ENCODE measurements at places on chromosomes 16 and 17.

DNA sequence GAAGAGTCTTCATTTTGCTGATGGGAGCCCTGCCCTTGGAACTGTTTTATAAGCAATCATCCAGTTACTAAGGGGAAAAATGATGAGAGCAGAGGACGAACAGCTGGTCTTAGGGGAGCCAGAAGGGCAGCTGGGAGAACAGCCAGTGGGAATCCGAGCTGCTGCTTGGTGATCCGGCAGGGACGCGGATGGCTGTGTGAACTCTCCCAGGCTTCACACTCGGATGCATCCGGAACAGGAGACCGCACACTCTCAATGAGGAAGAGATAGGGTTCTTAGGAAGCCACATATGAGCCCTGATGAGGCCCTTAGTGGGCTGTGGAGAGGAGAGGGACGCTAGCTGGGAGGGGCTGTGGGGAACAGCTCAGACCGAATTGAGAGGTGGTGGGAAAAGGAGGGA lies 5.0 kb upstream of the CACNG5 start:
- DNase-seq = no peak

DNA sequence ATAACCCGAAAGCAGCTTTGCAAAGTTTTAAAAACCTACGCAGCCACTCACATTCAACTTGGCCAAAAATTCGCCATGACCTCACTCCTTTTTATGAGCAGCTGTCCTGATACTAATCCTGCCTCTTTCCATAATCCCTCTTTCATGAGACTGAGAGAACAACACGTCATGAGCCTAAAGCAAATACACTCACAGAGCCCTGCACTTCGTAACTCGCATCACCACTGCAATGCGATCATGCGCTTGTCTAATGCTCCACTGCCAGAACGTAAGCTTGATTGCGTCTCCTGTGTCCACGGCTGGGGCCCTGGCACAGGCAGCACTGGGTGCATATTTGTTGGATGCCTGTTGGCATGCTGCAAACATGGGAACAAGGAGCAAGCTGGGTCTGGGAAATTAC lies 36.2 kb downstream of the CDRT4 start:
- no peak for DNase-seq

- DNase-seq = no peak
These were observed 93.8 kb downstream of the PGS1 start for GRCh38 chr17:78472035-78472905.

- DNase-seq = no peak
These were observed 31.3 kb upstream of the MLKL start for GRCh38 chr16:74731853-74732477.

- no peak for DNase-seq
These were observed 79.9 kb downstream of the WNT3 start for GRCh38 chr17:46738544-46738943.

DNA sequence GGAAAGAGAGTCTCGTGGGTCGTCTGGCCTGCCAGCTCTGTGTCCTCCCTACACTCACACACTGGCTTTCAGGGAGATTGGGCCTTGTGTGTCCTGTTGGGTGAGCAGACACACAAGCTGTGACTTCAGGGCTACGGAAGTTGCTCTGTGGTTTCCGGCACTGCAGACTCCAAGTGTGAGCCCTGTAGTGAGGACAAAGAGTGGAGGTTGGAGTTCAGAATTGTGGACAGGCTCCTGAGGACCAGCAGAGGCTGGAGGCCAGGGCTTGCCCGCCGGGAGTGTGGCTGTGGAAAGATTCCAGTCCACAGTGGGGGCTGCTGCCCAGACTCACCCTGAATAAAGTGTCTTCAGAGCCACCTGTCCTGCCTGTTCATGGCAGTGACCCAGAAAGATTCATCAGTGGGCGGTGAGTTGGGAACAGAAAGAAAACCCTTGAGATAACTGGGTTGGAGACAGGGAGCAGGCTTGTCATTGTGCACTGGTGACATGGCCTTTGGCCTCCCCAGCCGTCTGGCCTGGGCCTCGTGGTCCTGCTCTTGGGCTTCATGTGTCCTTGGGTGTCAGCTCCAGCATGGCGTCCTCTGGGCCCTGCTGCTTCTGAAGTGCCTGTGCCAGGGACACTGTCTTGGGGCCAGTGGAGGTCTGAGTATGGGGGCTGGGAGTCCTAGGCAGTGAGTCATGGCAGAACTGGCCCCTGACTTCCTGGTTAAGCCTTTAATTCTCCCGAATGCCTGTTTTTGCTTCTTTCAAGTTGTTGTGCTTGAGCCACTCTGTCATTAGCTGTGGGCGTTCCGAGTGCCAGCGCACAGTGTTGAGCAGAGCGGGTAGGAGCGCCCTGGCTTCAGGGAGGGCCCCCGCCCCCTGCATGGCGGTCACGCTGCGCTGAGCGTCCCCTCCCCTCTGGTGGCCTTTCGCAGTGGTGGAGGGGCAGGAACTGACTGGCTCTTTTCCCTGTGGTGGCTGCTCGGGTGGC lies 19.9 kb upstream of the ZNF750 start:
- DNase-seq = peak; percentile 80

DNA sequence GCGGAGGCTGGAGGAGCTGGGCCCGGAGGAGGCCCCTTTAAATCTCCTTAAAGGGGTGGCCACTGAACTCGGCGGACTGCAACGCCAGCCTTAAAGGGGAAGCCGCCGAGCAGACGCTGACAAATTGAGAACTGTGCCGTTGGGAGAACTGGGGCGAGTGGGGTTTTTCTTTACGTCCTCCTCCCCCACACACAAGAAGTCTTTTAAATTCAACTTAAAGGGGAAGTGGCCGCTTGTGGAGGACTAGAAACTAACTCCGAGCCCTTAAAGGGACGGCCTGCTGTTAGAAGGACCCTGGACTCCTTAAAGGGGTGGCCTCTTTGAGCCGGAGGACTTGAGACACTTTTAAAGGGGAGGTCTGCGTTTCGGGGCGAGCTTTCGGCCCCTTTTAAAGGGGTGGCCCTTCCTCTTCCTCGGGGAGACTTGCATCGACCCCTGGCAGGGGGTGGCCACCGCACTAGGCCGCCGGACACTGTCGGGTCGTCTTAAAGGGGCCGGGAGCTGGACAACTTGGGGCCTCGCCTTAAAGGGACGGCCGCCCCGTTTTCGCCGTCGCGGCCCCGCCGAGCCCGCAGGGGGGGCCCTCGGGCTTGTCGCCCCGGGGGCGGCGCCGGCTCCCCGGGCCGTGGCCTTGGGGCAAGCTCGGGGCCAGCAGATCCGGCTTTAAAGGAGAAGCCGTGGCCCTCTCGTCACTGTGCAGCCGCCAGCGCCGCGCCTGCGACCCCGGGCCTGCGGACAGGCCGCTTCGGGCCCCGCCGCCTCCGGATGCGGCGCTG lies 688 bp downstream of the FBRS start:
- peak; percentile 88 for DNase-seq

DNA sequence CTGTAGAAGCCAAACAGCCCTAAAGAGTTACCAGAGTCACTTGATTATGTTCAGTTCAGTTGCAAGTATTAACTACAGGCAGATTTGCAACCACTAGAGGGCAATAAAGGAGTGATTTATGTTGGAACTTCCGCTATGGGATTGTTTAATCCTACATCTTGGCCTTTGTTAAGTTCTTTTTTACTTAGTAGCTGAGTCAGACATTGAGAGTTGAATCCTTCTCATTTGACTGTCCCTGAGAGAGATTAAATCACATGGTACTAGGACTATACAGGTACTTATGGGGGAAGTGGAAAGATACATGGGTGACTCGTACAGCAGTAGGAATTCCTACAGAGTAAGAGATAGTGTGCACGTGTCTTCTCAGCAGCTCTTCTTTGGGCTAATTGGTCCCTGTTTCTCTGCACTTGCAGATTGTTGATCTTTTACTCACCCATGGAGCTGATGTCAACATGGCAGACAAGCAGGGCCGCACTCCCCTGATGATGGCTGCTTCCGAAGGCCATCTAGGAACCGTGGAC lies 40.3 kb downstream of the CYB561 start:
- no peak for DNase-seq

GRCh38 chr16:19375561-19376158 lies 42.0 kb upstream of the TMC5 start:
- DNase-seq = no peak

DNA sequence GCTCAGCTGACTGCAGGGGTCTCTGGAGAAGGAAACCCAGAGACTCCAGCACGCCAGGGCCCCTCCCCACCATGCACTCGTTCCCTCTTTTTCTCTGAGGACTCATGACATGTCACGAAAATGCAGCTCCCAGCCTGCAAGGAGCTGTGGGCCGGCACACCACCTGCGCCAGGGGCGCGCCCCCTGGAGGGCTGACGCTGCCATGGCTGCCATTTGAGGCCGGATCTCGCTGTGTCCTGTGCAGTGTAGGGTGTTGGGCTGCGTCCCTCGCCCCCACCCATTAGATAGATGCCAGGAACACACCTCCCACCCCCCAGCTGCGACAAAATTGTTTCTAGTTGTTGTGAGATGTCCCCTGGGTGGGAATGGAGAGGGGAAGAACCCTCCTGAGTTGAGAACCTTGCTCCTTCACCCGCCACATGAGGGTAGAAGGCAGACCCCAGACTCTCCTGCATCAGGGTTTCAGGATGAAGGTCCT lies 8.2 kb downstream of the SYNGR2 start:
- DNase-seq = peak; percentile 91

DNA sequence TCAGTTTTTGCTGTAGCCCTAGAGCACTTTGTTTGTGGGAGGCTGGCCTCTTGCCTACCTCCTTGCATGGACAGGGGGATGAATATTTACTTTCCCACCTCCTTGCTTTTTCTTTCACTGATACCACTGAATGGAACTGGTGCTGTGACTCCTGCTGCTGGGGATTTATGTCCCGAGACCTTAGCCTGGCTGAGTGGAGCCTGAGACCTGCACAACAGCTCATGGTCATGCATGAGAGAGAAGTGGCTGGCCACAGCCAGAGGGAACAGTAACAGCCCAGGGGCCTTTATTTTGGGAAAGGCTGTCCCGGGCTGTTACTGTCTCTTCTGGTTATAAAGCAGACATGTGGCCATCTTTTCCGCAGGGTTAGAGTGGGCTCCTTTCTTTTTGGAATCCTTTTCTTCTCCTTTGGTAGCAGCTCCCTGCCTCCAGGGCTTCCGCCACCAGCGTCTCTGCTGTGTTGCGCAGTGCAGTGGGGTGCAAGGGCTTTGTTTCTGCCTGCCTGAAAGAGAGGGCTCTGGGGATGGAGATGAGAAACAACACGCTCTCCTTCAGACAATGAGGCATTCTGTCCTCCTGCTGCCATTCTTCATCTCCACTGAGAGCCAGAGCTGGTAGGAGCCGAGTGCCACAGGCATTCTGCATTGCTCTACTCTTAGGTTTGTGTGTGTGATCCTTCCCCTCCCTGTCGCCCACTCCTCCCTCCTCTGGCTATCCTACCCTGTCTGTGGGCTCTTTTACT lies 14.5 kb downstream of the SNX11 start:
- DNase-seq = no peak

GRCh38 chr17:19579867-19580565 lies 46.4 kb downstream of the SLC47A1 start:
- DNase-seq = peak; percentile 83

- peak; percentile 73 for DNase-seq
These were observed 165.9 kb upstream of the CHMP6 start for GRCh38 chr17:80825471-80826345.

GRCh38 chr17:61862105-61862574 lies 1.2 kb downstream of the BRIP1 start:
- DNase-seq = no peak

DNA sequence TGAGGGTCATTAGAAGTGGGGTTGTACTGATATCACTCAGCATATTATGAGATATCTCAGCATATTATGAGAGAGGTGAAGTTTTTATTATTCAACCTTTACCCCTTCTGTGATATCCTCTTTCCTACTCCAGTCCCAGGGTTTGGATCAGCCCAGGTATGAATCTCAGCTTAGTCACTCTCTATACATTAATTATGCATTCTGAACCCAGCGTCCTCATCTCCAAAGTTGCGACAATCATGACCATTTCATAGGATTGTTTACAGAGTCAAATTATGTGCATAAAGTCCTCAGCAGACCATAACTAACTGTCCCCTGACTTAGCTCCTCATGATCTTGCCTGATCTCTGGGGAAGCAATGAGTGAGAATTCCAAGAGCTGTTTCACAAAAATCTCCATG lies 20.5 kb upstream of the BLMH start:
- DNase-seq = no peak

GRCh38 chr17:29256735-29257466 lies 10.2 kb downstream of the CRYBA1 start:
- DNase-seq = no peak

DNA sequence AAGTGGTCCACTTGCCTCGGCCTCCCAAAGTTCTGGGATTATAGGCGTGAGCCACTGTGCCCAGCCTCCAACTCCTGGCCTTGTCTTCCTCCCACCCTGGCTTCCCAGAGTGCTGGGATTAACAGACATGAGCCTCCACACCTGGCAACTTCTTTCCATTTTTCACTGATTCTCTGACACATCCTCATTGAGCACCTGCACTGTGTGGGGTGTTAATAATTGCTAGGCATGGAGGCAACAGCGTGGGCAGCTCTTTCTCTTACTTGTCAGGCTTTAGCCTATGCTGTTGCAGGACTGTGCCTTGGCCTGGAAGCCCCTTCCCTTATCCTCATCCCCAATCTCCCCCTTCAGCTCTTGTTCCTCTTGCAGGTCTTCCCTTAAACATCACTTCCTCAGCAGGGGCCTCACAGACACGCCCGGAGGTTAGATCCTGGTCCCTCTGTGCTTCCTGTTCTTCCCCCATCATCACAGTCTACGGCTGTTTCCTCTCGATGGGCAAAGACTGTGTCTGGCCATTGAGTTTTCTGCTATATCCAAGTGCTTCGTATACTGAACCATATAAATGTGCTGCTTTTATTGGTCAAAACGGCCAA lies 7.9 kb downstream of the QPRT start:
- DNase-seq = no peak

DNA sequence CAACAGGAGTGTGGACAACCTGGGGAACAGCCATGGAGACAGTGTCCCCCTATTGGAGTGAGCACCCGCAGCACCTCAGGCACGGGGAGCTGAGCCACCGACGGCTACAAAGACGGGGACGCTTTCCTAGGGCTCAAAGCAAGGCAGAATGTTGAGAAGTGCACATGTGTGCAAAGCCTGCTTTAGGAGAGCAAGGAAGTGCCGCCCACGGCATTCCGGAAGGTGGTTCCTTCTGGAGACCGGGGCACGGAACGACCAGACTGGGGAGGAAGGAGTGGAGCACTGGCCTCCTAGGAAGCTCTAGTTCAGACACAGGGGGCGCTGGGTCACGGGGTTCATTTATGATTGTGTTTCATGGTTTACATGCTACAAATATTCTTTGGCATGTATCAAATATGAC lies 52.2 kb downstream of the TBC1D16 start:
- peak; percentile 39 for DNase-seq

GRCh38 chr17:50771991-50772785 lies 4.9 kb upstream of the ANKRD40CL start:
- peak; percentile 23 for DNase-seq

- DNase-seq = no peak
These were observed 48.8 kb upstream of the CCL1 start for GRCh38 chr17:34411646-34412421.

DNA sequence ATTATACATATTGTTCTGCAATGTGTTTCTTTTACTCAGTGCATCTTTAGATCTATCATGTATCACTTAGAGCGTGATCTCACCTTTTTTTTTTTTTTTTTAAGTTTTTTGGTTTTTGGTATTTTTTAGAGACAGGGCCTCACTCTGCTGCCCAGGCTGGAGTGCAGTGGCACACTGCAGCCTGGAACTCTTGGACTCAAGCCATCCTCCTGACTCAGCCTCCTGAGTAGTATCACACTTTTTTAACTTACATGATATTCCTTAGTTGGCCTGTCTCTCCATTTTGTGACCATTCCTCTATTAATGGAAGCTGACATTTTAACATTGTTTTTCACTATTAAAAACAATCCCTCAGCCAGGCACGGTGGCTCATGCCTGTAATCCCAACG lies 4.7 kb upstream of the MPO start:
- no peak for DNase-seq

Measured in aorta (tissue), 5 donors.